Immature natural killer cell (primary cell): ENCODE measurements at places on chromosomes 12 and 14.

DNA sequence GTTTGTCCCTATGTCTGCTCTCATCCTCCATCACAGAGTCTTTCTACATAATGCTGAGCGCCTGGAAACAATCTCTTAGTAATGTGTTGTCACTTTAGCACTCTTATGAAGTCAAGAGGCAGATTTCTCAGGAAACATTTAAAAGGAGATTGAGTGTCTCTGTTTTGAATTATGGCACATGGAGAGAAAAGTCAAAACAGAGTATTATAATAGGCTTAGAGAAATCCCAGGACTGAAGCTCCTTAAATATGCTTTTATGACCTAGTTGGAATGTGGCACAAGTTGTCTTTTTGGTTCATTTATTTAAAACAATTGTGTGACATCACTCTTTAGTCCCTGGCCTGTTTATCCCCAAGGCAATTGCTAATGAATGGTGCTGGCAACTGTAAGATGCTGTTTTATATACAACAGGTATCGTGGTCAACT lies 117.8 kb upstream of the HIF1A start:
- H3K36me3 ChIP-seq, result no peaks in the 10 kb centered on the region
- peaks cover 10% of the 10 kb centered on the region for H3K4me1 ChIP-seq
- H3K4me3 ChIP-seq, result no peak overlapping the region
- no peaks in the 10 kb centered on the region for H3K27me3 ChIP-seq

- no peak overlapping the region for H3K4me3 ChIP-seq
- no peaks in the 10 kb centered on the region for H3K36me3 ChIP-seq
- H3K27ac ChIP-seq, result no peak overlapping the region
- no peak for DNase-seq
- H3K4me1 ChIP-seq, result peaks cover 26% of the 10 kb centered on the region
These were observed 13.5 kb downstream of the SLC11A2 start for GRCh38 chr12:51012570-51013236.

- no peaks in the 10 kb centered on the region for H3K4me1 ChIP-seq
- H3K36me3 ChIP-seq, result no peaks in the 10 kb centered on the region
- H3K27ac ChIP-seq, result no peak overlapping the region
- no peak overlapping the region for H3K4me3 ChIP-seq
- no peak for DNase-seq
- H3K27me3 ChIP-seq, result peaks cover 3% of the 10 kb centered on the region
These were observed 50.9 kb downstream of the MVK start for GRCh38 chr12:109624467-109624866.

GRCh38 chr12:64997858-64998257 lies 123.2 kb downstream of the WIF1 start:
- H3K36me3 ChIP-seq, result no peaks in the 10 kb centered on the region
- H3K4me3 ChIP-seq, result no peak overlapping the region
- H3K27me3 ChIP-seq, result peaks cover 3% of the 10 kb centered on the region
- no peak overlapping the region for H3K27ac ChIP-seq
- DNase-seq, result no peak
- no peaks in the 10 kb centered on the region for H3K4me1 ChIP-seq

- no peaks in the 10 kb centered on the region for H3K27me3 ChIP-seq
- H3K4me3 ChIP-seq, result no peak overlapping the region
- H3K27ac ChIP-seq, result no peak overlapping the region
- peaks cover 22% of the 10 kb centered on the region for H3K4me1 ChIP-seq
- H3K36me3 ChIP-seq, result peaks cover 21% of the 10 kb centered on the region
These were observed 137.4 kb downstream of the DAAM1 start for GRCh38 chr14:59325906-59326305.

DNA sequence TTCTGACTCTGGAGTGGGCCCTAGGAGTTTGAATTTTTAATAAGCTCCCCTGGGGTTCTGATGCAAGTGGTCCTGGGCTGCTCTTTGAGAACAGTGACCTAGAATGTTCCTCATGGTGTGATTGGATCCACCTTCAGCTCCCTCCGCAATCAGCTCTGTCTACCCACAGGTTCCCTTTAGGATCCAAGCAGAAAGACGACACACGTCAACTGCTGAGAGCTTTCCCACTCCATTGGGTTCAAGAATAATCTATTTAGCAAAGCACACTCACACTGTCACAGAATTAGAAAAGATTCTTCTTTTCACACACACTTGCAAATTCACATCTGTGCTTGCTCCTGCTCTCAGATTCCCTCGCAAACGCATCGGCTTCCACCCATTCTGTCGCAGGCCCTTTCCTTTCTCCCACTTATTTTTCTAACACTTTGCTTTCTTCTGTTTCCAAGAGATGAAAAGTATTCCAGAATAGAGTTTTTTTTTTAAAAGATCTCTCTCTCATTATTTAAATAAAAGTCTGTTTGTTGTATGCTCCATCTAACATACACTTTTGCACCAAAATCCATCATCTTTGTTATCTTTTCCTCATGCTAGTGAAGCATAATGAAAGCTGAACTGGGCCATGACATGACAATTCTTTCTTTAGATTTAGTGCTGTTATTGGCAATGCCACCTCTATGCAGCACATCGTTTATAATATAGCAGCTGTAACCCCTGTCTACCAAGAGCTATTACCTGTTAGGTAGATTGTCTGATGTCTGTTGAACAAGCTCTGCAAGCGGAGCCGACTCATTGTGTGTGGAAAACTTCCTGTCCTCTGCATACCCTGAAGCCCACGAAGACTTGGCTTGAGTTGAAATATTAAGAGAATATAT lies 73.1 kb downstream of the CACNA1C start:
- no peaks in the 10 kb centered on the region for H3K36me3 ChIP-seq
- no peak overlapping the region for H3K4me3 ChIP-seq
- H3K4me1 ChIP-seq, result no peaks in the 10 kb centered on the region
- no peak for DNase-seq
- H3K27me3 ChIP-seq, result peaks cover 9% of the 10 kb centered on the region

GRCh38 chr12:21276826-21277225 lies 57.9 kb downstream of the SLCO1A2 start:
- no peaks in the 10 kb centered on the region for H3K36me3 ChIP-seq
- H3K4me3 ChIP-seq, result no peak overlapping the region
- H3K27ac ChIP-seq, result no peak overlapping the region
- H3K27me3 ChIP-seq, result peaks cover 2% of the 10 kb centered on the region

DNA sequence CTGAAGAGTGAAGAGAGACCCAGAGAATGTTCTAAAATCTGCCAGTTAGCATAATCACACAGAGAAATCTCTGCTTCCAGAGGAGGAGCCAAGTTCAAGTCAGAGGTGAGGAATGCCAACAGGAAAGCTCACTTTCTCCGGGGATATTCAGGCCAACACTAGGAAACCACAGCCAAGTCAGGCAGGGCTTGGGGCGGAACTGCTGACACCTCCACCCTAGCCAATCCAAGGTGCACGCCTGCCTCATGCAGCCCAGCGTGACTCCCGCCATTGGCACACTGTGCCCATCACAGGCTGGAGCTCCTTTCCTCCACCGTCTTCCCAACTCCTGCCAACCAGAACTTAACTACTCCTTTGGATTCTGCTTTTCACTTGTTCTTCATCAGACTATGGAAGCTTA lies 374.3 kb upstream of the CCDC196 start:
- no peaks in the 10 kb centered on the region for H3K36me3 ChIP-seq
- no peaks in the 10 kb centered on the region for H3K27me3 ChIP-seq
- DNase-seq, result no peak
- H3K27ac ChIP-seq, result no peak overlapping the region

GRCh38 chr14:74618078-74618952 lies 6.3 kb upstream of the LTBP2 start:
- H3K4me3 ChIP-seq, result peak overlapping the region; percentile 80
- H3K4me1 ChIP-seq, result peaks cover 89% of the 10 kb centered on the region
- peak; percentile 96 for DNase-seq
- peak overlapping the region; percentile 96 for H3K27ac ChIP-seq
- peaks cover 3% of the 10 kb centered on the region for H3K36me3 ChIP-seq

GRCh38 chr12:56867216-56867615 lies 67.0 kb downstream of the SDR9C7 start:
- peaks cover 4% of the 10 kb centered on the region for H3K27me3 ChIP-seq
- no peak overlapping the region for H3K4me3 ChIP-seq
- no peak for DNase-seq

GRCh38 chr14:76051717-76052465 lies 66.3 kb downstream of the IFT43 start:
- no peak overlapping the region for H3K4me3 ChIP-seq
- no peak overlapping the region for H3K27ac ChIP-seq
- DNase-seq, result no peak
- H3K4me1 ChIP-seq, result no peaks in the 10 kb centered on the region
- no peaks in the 10 kb centered on the region for H3K36me3 ChIP-seq
- no peaks in the 10 kb centered on the region for H3K27me3 ChIP-seq

DNA sequence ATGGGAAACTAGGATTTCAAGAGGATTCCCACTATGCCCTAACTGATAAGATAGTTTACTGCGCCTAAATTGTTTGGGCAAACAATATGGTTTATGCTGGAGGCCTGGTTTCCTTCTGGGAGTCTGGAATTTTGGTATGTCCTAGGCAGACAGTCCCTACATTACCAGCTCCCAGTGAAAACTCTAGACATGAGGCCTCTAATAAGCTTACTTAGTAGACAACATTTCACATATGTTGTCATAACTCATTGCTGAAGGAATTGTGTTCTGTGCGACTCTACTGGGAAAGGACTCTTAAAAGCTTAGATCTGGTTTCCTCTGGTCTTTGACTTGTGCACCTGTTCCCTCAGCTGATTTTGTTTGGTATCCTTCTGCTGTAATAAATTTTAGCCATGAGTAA lies 18.0 kb upstream of the PRPF39 start:
- no peak overlapping the region for H3K27ac ChIP-seq
- peaks cover 13% of the 10 kb centered on the region for H3K36me3 ChIP-seq
- H3K4me1 ChIP-seq, result no peaks in the 10 kb centered on the region
- no peak for DNase-seq

GRCh38 chr14:68979722-68980451 lies 785 bp upstream of the ACTN1 start:
- H3K27ac ChIP-seq, result peak overlapping the region; percentile 13
- H3K4me1 ChIP-seq, result peaks cover 19% of the 10 kb centered on the region
- peak overlapping the region; percentile 68 for H3K4me3 ChIP-seq
- peaks cover 2% of the 10 kb centered on the region for H3K27me3 ChIP-seq
- H3K36me3 ChIP-seq, result no peaks in the 10 kb centered on the region

DNA sequence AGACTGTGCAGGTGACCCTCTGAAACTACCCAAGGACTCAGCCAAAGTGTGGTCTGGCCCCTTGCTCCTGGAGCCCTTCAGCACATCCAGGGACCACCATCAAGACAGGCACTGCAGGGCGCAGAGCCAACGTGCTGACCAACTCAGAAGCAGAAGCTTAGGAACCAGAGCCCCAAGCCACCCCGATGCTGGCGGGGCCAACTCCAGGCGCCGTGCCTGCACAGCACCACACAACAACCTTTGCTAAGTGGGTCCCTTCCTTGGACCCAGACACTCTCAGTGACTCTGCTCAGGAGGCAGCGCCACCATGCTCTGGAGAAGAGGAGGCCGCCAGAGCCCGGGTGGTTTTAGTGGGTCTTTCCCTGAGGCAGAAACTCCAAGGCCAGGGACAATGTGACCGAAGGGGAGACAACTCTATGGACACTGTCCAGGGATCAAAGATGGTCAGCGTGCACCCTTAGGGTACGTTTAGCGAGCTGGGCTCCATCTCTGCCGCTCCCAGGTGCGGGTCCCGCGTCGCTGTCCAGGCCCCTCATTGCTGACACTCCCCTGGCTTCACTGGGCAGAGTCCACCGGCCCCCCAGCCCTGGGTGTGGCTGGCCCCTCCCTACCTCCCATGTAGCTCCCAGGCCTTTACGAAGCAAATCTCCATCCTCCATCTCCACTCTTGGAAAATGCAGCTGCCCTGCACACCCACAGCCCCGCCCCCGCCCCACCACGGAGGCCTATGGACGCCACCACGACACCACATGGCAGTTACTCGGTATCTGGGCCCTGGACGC lies 16.1 kb downstream of the CHGA start:
- H3K4me1 ChIP-seq, result no peaks in the 10 kb centered on the region
- no peak for DNase-seq
- peaks cover 4% of the 10 kb centered on the region for H3K36me3 ChIP-seq
- H3K27ac ChIP-seq, result no peak overlapping the region

- peaks cover 62% of the 10 kb centered on the region for H3K4me1 ChIP-seq
- H3K27ac ChIP-seq, result peak overlapping the region; percentile 17
- H3K36me3 ChIP-seq, result peaks cover 49% of the 10 kb centered on the region
- no peak for DNase-seq
- peaks cover 2% of the 10 kb centered on the region for H3K27me3 ChIP-seq
These were observed 39.4 kb downstream of the USP15 start for GRCh38 chr12:62299617-62300016.

DNA sequence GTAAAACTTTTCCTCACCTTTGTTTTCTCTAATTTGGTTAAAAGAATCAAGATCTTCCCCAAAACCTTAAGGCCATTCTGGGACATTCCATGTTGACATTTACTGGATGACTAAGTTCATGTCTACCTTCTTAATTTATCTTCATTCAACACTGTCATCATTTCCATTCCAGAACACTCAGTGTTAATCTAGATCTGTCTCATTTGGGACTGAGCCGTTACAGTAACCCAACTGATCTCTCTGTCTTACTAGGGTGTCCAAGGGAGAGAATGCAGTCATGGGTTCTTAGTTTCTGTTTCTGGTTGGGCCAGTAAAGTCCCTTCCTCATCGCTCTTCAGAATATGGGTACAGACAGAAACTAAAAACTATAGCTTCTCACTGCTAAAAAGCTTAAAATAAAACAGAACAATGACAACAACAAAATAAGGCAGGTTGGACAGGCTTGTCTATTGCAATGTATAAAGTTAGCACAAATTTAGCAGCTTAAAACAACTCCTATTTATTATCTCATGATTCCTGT lies 144.8 kb downstream of the ASCL1 start:
- H3K4me3 ChIP-seq, result no peak overlapping the region
- no peaks in the 10 kb centered on the region for H3K27me3 ChIP-seq
- H3K4me1 ChIP-seq, result no peaks in the 10 kb centered on the region

DNA sequence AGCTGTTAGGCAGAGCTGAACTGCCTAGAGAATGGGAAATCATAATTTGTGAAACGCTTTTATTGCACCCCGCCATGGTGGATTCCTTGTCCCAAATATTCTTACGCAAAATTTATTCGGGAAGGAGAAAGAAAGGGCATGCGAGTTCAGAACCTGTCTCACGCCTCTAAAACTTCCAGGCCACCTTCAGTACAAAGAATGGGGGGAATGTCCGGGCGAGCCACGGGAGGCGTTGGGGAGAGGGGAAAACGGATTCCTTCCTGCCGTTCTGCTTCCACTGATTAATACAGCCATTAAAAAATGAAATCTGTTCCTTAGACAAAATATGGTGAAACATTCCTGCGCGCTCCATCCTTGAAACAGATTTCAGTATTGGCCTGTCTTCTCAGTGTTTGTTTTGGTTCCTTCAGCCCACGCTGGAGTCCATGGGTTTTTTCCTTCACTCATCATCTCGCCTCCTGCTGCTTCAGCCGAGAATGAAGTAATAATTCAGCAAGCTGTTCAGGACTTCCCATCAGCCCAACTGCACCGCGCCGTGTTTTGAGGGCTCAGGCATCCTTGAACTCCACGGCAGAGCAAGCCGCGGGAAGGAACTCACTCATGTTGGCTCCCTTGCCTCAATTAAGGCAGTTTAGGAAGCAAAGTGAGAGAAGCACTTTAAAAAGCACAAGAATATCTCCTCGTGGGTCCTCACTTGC lies 47.7 kb upstream of the CDKN3 start:
- H3K4me1 ChIP-seq, result no peaks in the 10 kb centered on the region
- no peak for DNase-seq
- H3K27me3 ChIP-seq, result peaks cover 2% of the 10 kb centered on the region
- no peaks in the 10 kb centered on the region for H3K36me3 ChIP-seq

GRCh38 chr14:28673056-28673455 lies 93.5 kb upstream of the FOXG1 start:
- H3K36me3 ChIP-seq, result no peaks in the 10 kb centered on the region
- no peak for DNase-seq
- H3K4me3 ChIP-seq, result no peak overlapping the region
- H3K4me1 ChIP-seq, result no peaks in the 10 kb centered on the region
- no peak overlapping the region for H3K27ac ChIP-seq
